ENCODE measurements at places on chromosomes 2 and 18. TPM values are rescaled to one million over a fixed set of nuclear protein-coding genes. Genes with fewer than 3 reads are reported as not detected.
A peak's percentile ranks its signal among the peaks of the same experiment; 100 is the strongest.

PDCL3 gene
- total RNA-seq, result 42.5 TPM

DTNB gene
- total RNA-seq, result 33.9 TPM

DNA sequence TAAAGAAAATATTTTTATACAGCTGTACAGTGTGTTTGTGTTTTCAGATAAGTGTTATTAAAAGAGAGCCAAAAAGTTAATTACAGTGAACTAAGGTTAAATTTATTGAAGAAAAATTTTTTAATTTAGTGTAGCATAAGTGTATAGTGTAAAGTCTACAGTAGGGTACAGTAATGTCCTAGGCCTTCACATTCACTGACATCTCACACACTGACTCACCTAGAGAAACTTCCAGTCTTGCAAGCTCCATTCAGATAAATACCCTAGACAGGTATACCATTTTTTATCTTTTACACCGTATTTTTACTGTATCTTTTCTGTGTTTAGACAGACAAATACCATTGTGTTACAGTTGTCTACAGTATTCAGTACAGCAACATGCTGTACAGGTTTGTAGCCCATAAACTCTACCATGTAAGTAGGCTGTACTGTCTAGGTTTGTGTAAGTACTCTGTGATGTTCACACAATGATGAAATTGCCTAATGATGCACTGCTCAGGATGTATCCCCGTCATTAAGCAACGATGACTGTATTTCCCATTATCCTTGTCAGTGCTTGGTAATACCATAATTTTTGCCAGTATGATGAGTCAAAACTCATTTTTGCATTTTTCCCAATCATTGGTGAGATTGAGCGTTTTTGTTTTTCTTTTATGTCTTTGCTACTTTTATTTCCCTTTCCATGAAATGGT is 48.2 kb upstream of the B3GNT2 start:
- no peak overlapping the region for H3K4me3 ChIP-seq
- H3K36me3 ChIP-seq, result no peaks in the 10 kb centered on the region
- no peak overlapping the region for H3K27ac ChIP-seq
- no peak for DNase-seq
- H3K27me3 ChIP-seq, result no peaks in the 10 kb centered on the region
- peaks cover 13% of the 10 kb centered on the region for H3K4me1 ChIP-seq

- no peak overlapping the region for H3K4me3 ChIP-seq
- H3K27ac ChIP-seq, result no peak overlapping the region
- no peak for DNase-seq
- H3K4me1 ChIP-seq, result no peaks in the 10 kb centered on the region
- H3K36me3 ChIP-seq, result no peaks in the 10 kb centered on the region
These were observed 6.8 kb upstream of the LAMA3 start for GRCh38 chr18:23682472-23682871.

C1QL2 gene
- not detected for total RNA-seq

FAM161A gene
- 5.5 TPM for total RNA-seq

DNA sequence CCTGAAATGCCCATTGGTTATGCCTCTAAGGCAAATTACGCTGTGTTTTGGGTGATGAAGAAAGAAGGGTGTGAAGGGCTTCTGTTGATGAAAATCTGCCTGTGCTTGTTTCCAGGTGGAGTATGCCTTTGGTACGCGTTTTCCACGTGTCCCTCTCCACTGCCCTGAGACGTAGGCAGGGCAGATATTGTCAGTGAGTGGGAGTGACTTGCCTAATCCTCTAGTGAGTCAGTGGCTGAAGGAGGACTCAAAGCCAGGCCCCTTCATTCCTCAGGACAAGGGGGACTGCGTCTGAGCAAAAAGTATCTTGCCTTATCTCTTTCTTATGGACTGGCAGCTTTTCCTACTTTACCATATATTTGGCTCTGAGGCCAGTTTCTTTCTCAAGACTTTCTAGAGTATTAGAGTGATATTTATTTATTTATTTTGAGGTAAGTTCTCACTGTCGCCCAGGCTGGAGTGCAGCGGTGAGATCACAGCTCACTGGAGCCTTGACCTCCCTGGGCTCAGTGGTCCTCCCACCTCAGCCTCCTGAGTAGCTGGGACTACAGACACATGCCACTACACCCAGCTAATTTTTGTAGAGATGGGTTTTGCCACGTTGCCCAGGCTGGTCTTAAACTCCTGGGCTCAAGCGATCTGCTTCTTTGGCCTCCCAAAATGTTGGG is 10.2 kb downstream of the RALB start:
- DNase-seq, result no peak
- H3K27ac ChIP-seq, result no peak overlapping the region
- H3K4me3 ChIP-seq, result no peak overlapping the region
- no peaks in the 10 kb centered on the region for H3K27me3 ChIP-seq
- H3K36me3 ChIP-seq, result peaks cover 34% of the 10 kb centered on the region

DNA sequence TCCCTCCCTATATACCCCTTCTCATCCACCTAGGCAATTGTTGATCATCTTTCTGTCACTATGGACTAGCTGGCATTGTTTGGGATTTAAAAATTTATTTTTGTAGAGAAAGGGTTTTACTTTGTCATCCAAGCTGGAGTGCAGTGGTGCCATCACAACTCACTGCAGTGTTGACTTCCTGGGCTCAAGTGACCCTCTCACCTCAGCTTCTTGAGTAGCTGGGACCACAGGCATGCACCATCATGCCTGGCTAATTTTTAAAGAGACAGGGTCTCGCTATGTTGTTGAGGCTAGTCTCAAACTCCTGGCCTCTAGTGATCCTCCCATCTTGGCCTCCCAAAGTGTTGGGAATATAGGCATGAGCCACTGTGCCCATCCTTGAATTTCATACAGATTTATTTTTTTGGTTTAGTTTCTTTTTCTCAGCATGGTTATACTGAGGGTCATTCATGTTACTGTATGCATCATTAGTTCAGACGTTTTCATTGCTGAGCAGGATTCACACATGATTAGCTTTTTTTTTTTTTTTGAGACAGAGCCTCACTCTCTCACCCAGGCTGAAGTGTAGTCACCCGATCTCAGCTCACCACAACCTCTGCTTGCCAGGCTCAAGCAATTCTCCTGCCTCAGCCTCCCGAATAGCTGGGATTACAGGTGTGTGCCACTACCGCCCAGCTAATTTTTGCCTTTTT is 8.6 kb upstream of the PCARE start:
- H3K4me1 ChIP-seq, result no peaks in the 10 kb centered on the region
- H3K4me3 ChIP-seq, result no peak overlapping the region
- peaks cover 3% of the 10 kb centered on the region for H3K27me3 ChIP-seq
- H3K36me3 ChIP-seq, result no peaks in the 10 kb centered on the region

DPP10 gene
- not detected for total RNA-seq

- no peaks in the 10 kb centered on the region for H3K36me3 ChIP-seq
- H3K4me1 ChIP-seq, result no peaks in the 10 kb centered on the region
- H3K4me3 ChIP-seq, result no peak overlapping the region
- H3K27ac ChIP-seq, result no peak overlapping the region
- H3K27me3 ChIP-seq, result peaks cover 15% of the 10 kb centered on the region
These were observed 27.0 kb upstream of the MTX2 start for GRCh38 chr2:176242276-176242675.

- no peak overlapping the region for H3K27ac ChIP-seq
- DNase-seq, result no peak
- H3K36me3 ChIP-seq, result no peaks in the 10 kb centered on the region
- H3K4me3 ChIP-seq, result no peak overlapping the region
- H3K4me1 ChIP-seq, result peaks cover 3% of the 10 kb centered on the region
- no peaks in the 10 kb centered on the region for H3K27me3 ChIP-seq
These were observed 38.9 kb downstream of the INO80C start for GRCh38 chr18:35458677-35459441.

DNA sequence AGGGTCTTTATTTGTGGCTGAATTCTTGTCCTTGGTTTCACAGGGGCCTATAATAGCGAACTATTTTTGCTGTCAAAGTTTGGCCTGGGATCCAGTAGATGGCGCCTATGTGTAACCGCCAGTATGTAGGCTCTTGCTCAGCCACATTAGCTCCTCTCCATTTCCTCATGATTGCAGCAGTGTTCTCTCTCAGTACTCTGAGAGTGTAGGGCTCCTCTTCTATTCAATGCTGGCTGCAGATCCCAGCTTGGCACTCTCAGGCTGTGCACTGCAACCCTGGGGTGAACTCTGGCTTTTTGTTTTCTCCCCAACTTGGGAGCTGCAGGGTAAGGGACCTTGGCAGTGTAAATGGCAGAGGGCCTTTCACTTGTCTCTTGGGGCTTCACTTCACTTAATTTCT is 344.6 kb upstream of the CHAC2 start:
- no peaks in the 10 kb centered on the region for H3K27me3 ChIP-seq
- no peaks in the 10 kb centered on the region for H3K36me3 ChIP-seq
- H3K4me3 ChIP-seq, result no peak overlapping the region

GRCh38 chr2:45729753-45730512 is 78.5 kb downstream of the PRKCE start:
- DNase-seq, result no peak
- no peak overlapping the region for H3K4me3 ChIP-seq

GRCh38 chr2:55761024-55761423 is 67.4 kb upstream of the PNPT1 start:
- H3K36me3 ChIP-seq, result no peaks in the 10 kb centered on the region
- H3K4me3 ChIP-seq, result no peak overlapping the region
- no peak for DNase-seq
- H3K4me1 ChIP-seq, result no peaks in the 10 kb centered on the region

- DNase-seq, result no peak
- H3K36me3 ChIP-seq, result peaks cover 89% of the 10 kb centered on the region
- H3K4me1 ChIP-seq, result peaks cover 31% of the 10 kb centered on the region
- no peak overlapping the region for H3K27ac ChIP-seq
- no peaks in the 10 kb centered on the region for H3K27me3 ChIP-seq
These were observed 21.2 kb downstream of the FOSL2 start for GRCh38 chr2:28413899-28414295.

DNA sequence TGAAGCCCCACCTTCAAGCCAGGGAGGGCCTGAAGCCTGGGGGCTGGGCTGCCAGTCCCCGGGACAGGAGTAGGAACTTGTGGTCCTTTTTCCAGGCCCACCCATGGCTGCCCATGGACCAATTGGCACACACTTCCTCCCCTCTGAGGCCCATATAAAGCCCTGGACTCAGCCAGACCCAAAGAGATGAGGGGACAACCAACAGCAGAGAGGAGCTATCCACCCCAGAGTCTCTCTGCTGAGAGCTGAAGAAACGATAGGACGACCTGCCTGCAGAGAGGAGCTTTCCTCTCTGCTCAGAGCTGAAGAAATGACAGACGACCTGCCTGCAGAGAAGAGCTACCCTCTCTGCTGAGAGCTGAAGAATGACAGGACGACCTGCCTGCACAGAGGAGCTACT is 43.8 kb upstream of the PEX13 start:
- no peak overlapping the region for H3K27ac ChIP-seq
- no peaks in the 10 kb centered on the region for H3K36me3 ChIP-seq
- H3K4me3 ChIP-seq, result no peak overlapping the region
- no peaks in the 10 kb centered on the region for H3K27me3 ChIP-seq

DNA sequence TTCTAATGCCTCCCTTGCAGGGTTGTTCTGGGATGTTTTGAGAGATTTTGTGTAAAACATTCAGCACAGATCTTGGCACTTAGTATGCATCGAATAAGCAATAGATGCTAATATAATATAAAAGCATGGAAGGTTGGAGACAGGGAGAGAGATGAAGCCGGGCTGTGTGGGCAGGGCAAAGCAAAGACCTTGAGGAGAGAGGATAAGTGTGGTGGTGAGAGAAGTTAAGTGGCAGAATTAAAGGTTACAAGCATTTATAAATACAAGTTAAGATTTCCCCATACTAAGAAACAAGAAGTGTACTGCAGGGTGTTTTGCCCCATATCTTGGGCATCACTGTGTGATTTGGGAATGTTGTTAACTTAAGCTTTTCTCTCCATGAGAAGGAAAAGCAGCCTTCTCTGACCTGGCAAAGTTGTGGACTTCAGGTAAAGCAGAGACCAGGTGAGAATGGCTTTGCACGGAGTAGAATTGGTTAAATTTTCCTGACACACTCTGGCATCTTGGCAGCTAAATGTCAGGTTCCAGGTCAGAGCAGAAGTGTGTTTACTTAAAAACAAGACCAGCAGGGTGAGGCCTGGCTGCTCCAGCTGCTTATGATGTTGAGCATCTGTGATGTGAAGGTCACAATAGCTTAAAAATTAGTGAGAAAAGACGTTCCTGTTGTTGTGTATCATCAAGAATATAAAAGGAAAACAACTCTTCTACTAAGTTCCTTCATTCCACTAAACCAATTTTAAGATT is 288.5 kb upstream of the HNMT start:
- H3K4me1 ChIP-seq, result no peaks in the 10 kb centered on the region
- DNase-seq, result no peak
- H3K27me3 ChIP-seq, result no peaks in the 10 kb centered on the region

- H3K27ac ChIP-seq, result no peak overlapping the region
- no peaks in the 10 kb centered on the region for H3K4me1 ChIP-seq
- H3K27me3 ChIP-seq, result peaks cover 3% of the 10 kb centered on the region
- no peaks in the 10 kb centered on the region for H3K36me3 ChIP-seq
These were observed 248.6 kb downstream of the SP3 start for GRCh38 chr2:173716458-173717052.

- no peak within 1 kb of the TSS for H3K27ac ChIP-seq
- peaks cover 13% of the 10 kb centered on the region for H3K4me1 ChIP-seq
- no peak within 1 kb of the TSS for H3K4me3 ChIP-seq
- peaks cover 23% of the 10 kb centered on the region for H3K36me3 ChIP-seq
- H3K27me3 ChIP-seq, result no peaks in the 10 kb centered on the region
- DNase-seq, result peak; percentile 51
These were observed at the start of gene ASTL for GRCh38 chr2:96138179-96139145. Gene ASTL (minus strand): TSS chr2:96138502. CDS start chr2:96138436, 66 bp downstream.

- no peaks in the 10 kb centered on the region for H3K4me1 ChIP-seq
- peak overlapping the region; percentile 43 for H3K27ac ChIP-seq
- peaks cover 11% of the 10 kb centered on the region for H3K36me3 ChIP-seq
These were observed 193.9 kb downstream of the EIPR1 start for GRCh38 chr2:3183766-3184165.

TDRD15 gene
- not detected for total RNA-seq

GRCh38 chr2:195836002-195836401 is 179.0 kb downstream of the SLC39A10 start:
- H3K27ac ChIP-seq, result no peak overlapping the region
- no peak overlapping the region for H3K4me3 ChIP-seq
- no peak for DNase-seq
- peaks cover 7% of the 10 kb centered on the region for H3K27me3 ChIP-seq
- H3K4me1 ChIP-seq, result no peaks in the 10 kb centered on the region

- H3K36me3 ChIP-seq, result peaks cover 42% of the 10 kb centered on the region
- peak; percentile 17 for DNase-seq
- H3K4me1 ChIP-seq, result peaks cover 41% of the 10 kb centered on the region
- peak overlapping the region; percentile 83 for H3K4me3 ChIP-seq
- peak overlapping the region; percentile 94 for H3K27ac ChIP-seq
- H3K27me3 ChIP-seq, result no peaks in the 10 kb centered on the region
These were observed 823 bp upstream of the GORASP2 start for GRCh38 chr2:170928036-170928823.

GRCh38 chr2:237968048-237968862 is 1.4 kb downstream of the UBE2F start:
- peak overlapping the region; percentile 78 for H3K27ac ChIP-seq
- H3K4me1 ChIP-seq, result peaks cover 39% of the 10 kb centered on the region
- H3K4me3 ChIP-seq, result peak overlapping the region; percentile 89
- no peaks in the 10 kb centered on the region for H3K27me3 ChIP-seq
- DNase-seq, result peak; percentile 59

TPRKB gene
- total RNA-seq, result 31.9 TPM

GRCh38 chr2:1656961-1657841 is 87.1 kb downstream of the PXDN start:
- H3K27me3 ChIP-seq, result no peaks in the 10 kb centered on the region
- no peak overlapping the region for H3K4me3 ChIP-seq
- H3K27ac ChIP-seq, result no peak overlapping the region
- no peak for DNase-seq
- no peaks in the 10 kb centered on the region for H3K36me3 ChIP-seq

Data from activated T-helper 2 cell treated with anti-CD3 and anti-CD28 coated beads, Interferon-gamma antibody, Interleukin-2, Interleukin-4, amounts not matched to agents 10 μg/mL and 5 μg/mL and 100 μg/mL, durations not matched to agents 14 hours and 24 hours and 36 hours (primary cell).